Breast epithelium (tissue), 4 donors: ENCODE measurements at places on chromosomes 7 and 10. TPM values are rescaled to one million over a fixed set of nuclear protein-coding genes. Genes with fewer than 3 reads are reported as not detected.

DNA sequence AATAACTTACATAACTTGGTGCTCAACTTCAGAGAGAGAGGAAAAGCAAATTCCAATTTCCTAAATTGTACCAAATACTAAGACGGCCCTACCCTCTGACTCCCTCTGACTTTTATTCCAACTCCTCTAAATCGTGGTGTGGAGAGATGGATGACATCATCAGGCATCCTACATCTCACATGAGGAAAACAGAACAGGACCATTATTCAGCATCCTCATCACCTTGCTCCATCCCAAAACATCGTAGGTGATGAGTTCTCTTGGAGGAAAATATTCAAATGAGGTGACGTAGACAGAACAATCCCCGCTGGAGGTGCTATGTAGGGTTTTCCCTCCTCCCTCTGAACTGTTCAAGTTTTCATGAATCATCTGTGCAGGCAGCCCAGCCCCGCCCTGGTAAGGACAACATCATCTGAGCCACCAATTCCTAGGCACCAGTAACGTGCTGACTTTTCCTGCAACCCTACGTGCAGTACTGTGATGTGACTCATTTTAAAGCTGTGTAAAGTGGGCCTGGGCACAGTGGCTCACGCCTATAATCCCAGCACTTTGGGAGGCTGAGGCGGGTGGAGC, 167.2 kb downstream of the CALN1 start:
- no peaks in the 10 kb centered on the region for H3K36me3 ChIP-seq
- DNase-seq: no peak
- H3K4me3 ChIP-seq: no peak overlapping the region
- H3K27me3 ChIP-seq: no peaks in the 10 kb centered on the region
- no peaks in the 10 kb centered on the region for H3K4me1 ChIP-seq
- H3K27ac ChIP-seq: no peak overlapping the region

DNA sequence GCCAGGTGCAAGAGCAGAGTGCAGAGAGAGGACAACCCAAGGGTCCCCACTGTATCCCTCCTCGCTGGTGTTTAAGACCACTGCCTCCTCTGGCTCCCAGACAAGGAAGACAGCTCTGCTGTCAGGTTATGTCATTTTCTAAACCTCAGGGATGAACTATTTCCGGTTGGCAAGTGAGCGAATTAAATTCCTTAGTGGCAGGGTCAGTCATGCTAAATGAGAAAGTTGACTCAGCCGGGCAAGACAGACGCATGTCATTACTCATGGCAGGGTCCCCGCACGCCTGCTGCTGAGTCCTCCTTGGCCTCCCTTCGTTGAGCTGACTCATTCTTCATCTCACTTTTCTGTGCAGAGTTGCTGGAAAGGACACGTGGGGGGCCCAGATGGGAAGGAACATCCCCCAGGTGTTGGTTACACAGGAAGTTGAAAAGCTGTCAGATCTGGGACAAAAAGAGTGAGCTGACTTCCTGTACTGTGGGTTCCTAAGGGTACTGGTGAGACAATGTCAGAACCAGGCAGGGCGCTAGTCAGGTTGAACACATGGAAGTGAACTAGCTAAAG, 47.1 kb upstream of the UCN3 start:
- no peaks in the 10 kb centered on the region for H3K36me3 ChIP-seq
- H3K27ac ChIP-seq: peak overlapping the region; percentile 0
- H3K27me3 ChIP-seq: no peaks in the 10 kb centered on the region
- no peak overlapping the region for H3K4me3 ChIP-seq
- H3K4me1 ChIP-seq: no peaks in the 10 kb centered on the region

GRCh38 chr10:78365694-78366093, 332.0 kb downstream of the RPS24 start:
- H3K27ac ChIP-seq: no peak overlapping the region
- DNase-seq: no peak
- no peaks in the 10 kb centered on the region for H3K27me3 ChIP-seq
- no peaks in the 10 kb centered on the region for H3K36me3 ChIP-seq

DNA sequence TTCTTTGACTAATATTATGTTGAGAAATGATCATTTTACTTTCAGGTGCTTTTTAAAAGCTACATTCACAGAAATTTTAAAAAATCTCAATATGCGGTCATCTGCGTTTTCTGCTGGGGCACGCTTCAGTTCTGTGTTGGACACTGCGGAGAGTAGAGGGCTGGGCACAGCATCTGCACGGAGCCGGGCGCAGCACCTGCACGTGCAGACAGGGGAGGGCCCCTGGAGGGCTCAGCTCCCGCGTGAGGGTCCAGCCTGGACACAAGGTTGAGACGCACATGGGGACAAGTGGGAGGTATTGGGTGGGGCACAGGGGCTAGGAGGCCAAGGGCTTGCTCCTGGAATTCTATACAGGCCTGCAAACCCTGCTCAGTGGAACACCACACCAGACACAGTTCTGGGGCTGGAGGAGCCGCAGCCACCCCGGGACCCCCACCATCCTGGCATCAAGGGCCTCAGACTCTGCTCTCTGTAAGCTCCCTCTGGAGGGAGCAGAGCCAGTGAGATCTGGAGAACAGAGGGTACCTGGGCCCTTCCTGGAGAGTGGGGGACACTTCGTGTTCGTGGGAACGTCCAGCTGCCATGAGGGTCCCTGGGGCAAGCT, 20.4 kb upstream of the FAM20C start:
- no peaks in the 10 kb centered on the region for H3K36me3 ChIP-seq
- no peaks in the 10 kb centered on the region for H3K4me1 ChIP-seq
- no peak overlapping the region for H3K27ac ChIP-seq
- H3K4me3 ChIP-seq: no peak overlapping the region

The CALY gene
- not detected for total RNA-seq

- H3K27me3 ChIP-seq: no peaks in the 10 kb centered on the region
- H3K4me1 ChIP-seq: peaks cover 20% of the 10 kb centered on the region
- H3K4me3 ChIP-seq: no peak overlapping the region
Observed at GRCh38 chr10:72264536-72264935, 9.2 kb upstream of the DDIT4 start.

The DPYSL4 gene
- total RNA-seq: 2.1 TPM

DNA sequence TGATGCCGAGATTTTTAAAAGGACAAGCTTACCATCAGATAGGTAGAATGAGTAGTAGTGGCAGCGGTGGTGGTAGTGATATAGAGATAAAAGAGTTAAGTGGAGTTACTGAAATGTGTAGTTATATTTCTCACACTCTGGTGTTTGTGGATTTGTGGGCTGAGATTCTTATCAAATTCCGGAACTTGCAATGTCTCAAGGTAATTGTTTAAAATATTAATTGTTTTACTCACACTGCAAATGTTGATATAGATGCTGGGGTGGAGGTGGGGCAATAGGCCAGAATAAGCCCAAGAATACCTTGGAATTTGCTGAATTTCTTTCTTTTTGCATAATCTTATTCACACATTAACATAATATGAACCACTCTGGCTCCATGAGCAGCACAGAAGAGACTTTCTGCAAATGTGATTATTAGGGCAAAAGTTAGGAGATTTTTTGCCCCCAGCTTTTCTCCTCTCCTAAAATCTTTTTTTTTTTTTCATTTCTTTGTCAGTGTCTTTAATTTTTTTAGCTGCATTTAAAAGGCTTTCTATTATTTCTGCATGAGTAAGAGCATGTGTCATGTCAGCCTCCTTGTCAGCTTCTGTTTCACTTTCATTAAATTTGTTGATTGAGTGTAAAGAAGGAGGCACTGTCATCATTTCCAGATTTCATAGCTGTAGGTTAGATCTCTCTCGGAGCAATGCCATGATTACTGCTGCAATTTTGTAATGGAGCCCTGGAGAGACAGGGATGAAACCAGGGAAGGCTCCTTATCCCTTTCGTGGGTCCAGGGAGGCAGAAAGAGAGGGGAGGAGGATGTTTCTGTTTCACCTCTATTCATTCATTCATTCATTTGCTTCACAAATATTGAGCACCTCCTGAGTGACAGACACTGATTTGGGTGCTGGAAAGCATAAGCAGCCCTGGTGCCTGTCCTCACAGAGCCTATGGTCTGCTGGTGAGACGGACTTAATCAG, 13.1 kb upstream of the SGMS1 start:
- H3K27me3 ChIP-seq: no peaks in the 10 kb centered on the region
- H3K36me3 ChIP-seq: no peaks in the 10 kb centered on the region
- H3K4me3 ChIP-seq: no peak overlapping the region
- H3K4me1 ChIP-seq: no peaks in the 10 kb centered on the region
- no peak for DNase-seq

The UCMA gene
- total RNA-seq: not detected
